Fibroblast of skin of right quadriceps (primary cell): ENCODE measurements at places on chromosomes 3 and 15.

- no peak for DNase-seq
Observed at GRCh38 chr15:96171853-96172296, 158.6 kb upstream of the NR2F2 start.

- DNase-seq = no peak
Observed at GRCh38 chr3:184016169-184016570, 1.5 kb downstream of the ABCC5 start.

DNA sequence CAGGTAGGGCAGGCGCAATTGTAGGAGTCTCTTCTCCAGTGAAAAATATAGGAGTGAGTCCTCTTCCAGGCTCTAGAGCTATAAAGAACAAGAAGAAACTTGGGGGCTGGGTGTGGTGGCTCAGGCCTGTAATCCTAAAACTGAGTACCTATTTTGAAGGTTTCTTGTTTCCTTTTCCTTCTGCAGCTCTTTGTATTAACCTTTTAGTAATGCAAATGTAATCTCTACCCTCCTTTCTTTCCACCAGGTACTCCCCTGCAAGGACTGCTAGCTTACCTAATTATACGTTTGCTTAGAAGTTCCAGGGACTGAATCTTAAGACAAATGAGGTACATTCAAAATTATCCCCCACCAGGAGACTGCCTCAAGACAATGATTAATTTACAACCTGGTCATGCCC is 75.9 kb downstream of the CD47 start:
- no peak for DNase-seq

- peak; percentile 90 for DNase-seq
Observed at GRCh38 chr3:184636741-184637316, 75.0 kb downstream of the MAGEF1 start.

GRCh38 chr15:88108991-88109390 is 147.5 kb downstream of the NTRK3 start:
- DNase-seq = no peak

DNA sequence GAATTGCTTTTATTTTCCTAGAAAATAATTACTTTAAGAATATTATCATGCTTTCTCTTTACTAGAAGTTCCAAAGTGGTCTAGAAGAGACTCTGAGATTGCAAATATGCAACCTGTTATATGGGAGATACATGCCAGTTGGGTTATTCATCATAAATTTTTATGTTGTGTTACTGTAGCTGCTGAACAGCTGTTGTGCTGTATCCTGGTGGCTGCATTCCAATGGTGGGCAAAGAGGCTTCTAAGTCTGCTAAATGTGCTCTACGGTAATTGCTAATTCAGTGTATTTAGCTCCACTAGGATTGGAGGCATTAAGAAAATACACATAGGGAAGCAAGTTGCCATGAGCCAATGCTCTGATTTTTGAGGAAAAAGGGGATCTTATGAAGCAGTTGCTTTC is 409.0 kb downstream of the TUSC7 start:
- DNase-seq = peak; percentile 38

GRCh38 chr3:126451511-126451910 is 24.2 kb downstream of the ZXDC start:
- no peak for DNase-seq

DNA sequence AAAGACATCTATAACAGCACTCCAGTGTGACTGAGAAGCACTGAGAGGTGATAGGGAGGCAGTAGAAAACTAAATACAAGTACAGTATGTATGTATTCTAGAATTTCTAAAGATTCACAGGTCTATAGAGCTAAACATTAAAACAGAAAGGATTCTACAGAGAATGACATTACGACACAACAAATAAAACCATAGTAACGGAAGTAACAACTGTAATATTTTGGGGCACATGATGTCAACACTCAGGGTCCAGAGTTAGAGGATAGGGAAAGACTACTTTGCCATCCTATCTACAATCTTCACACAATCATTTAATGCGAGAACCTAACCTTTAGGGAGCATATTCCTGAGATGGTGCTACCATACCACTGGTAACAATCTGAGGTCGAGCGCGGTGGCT is 13.6 kb downstream of the UBXN7 start:
- no peak for DNase-seq

- no peak for DNase-seq
Observed at GRCh38 chr3:118495206-118495605, 539.4 kb downstream of the IGSF11 start.

DNA sequence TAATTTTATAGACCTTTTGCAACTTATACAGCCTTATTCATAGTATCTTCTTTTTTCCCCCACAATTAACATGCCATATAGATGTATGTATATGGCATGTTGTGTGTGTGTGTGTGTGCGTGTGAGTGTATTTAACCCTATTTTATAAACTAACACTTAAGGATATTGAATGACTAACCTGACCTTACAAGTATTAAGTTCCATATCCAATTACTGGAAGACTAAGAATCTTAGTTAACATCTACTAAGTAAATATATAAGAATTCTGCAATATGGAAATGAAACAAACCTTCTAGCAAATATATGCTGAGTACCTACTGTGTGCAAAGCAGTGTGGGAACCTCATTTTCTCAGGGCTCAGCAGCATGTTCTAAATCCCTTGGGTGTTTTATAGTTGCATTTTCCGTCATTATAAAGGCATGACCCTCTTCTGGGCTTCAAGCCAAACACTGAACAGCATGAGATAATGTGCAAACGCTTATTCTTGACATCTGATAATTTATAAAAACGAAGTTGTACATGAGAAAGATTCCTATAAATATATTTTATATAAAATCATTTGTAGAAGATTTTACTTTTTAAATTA is 105.5 kb downstream of the NLGN1 start:
- DNase-seq = peak; percentile 78

- peak; percentile 54 for DNase-seq
Observed at GRCh38 chr15:58269455-58270414, 131.6 kb downstream of the AQP9 start.

DNA sequence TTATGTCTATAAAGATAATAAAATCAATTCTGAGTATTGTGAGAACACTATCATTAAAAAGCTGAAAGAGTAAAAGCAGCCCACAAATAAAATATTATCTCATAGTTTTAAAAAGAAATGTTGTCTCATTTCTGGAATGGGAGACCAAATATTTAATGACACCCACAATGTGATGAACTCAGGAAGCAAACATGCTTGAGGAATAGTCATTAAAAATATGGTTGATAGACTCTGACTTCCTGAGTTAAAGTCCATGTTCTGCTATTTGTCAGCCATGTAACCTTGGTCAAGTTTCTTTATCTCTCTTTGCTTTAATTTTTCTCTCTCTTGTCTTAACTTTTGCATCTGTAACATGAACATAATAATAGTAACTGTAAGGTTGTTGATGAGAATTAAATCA is 35.5 kb upstream of the CHMP2B start:
- DNase-seq = no peak

DNA sequence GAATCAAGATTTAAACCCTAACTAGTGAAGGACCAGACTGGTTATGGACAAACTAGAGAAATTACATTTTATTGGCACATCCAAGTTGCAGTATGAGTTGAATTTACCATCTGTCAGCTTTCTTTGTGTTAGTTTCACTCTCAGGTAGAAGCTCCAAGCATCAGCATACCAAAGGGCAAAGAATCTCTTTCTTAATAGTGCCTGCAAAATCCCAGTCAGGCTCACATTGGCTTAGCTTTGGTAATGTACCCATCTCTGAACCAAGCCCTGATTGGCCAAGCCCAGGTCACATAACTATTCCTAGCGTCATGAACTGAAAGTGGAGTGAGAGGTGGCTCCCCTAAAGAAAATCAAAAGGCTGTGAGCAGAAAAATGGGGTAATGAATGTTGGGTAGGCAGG is 66.9 kb downstream of the CCNL1 start:
- DNase-seq = no peak
